ENCODE measurements at places on chromosomes 12 and 14.
A peak's percentile ranks its signal among the peaks of the same experiment; 100 is the strongest.

DNA sequence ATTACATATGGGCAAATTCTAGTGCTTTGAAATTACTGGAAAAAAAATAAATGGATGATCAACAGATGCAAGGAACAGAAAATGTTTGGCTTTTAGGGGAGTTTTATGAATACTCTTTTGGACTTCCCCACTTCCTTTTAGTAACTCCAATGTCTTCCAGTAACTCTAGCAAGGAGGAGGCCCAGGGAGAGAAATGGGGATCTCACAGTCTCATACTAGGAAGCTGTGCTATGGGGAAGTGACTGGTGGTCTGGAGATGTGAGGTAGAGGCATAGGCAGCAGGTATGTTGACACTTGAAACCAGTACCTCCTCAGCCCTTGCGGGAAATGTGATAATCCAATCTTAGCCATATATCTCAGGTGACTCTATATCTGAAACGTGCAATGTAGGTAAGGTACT, 68.1 kb downstream of the CRADD start:
- DNase-seq, result no peak

- no peak for DNase-seq
Observed at GRCh38 chr12:69129017-69129416, 110.4 kb upstream of the CPSF6 start.

- DNase-seq, result no peak
Observed at GRCh38 chr14:89572596-89573398, 155.8 kb upstream of the FOXN3 start.

DNA sequence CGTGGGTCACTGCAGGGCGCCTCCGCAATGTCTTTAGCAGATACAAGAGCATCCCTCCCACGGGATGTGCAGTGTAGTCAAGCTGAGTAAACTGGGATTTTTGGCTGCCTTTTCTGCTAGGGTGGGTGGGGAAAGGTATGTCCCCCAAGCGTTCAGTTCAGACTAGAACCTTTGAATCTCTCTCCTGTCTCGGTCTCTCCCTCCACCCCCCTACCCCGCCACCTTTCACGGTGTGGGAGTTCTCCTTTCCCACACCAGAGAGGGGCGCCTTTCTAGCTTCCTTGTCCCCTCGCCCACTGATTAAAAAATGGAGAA, 525 bp upstream of the FAR2 start:
- DNase-seq, result no peak

DNA sequence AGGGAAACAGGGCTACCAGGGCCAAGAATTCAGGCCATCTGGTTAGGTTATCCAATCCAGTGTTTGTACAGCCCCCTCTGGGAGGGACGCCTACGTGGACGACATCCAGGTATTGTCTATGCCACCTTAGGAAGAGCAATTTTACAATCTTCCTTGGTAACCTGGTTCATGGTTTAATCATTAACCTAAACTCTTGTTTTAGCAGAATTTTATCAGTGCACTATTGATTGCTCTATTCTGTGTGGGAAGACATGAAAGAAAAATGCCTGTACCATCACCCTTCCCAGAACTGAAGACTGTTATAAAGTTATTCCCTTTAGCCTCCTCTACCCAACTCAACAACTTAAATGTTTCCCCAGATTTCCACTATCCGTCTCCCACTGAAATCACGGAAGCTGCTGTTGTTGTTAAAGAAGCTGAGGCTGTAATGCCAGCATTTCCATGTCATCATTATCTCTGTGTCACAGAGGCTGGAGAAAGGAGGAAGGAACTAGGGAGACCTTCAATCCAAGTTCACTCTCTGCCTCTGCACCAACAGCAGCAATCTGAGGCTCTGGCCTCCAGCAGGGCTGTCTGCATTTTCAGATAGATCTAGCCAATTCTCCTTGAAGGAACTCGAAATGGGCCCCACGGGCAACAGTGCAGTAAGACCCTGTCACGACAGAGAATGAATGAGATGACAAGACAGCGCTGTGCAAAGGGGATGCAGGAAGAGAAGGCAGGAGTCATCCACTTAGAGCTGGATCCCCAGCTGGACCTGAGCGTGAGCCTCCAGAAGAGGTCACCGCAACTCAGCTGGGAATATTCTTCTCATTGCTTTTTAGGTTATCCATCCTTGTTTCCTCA, 183.4 kb upstream of the GZMB start:
- no peak for DNase-seq

DNA sequence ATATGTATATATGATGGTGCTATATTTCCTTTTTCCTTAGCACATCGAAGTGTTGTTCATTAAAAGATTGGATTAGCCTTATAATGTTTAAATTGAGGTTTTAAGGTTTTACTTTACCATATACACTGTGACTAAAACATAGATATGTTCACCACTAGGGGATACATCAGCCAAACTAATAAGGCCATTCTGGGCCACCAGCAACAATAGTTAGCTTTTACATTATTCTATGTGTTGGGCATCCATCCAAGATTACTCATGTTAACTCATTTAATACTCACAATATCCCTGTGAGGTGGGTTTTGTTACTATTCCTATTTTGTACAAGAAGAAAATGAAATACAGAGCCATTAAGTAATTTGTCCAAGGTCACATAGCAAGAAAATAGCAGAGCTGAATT, 202.6 kb upstream of the AVPR1A start:
- DNase-seq, result no peak

DNA sequence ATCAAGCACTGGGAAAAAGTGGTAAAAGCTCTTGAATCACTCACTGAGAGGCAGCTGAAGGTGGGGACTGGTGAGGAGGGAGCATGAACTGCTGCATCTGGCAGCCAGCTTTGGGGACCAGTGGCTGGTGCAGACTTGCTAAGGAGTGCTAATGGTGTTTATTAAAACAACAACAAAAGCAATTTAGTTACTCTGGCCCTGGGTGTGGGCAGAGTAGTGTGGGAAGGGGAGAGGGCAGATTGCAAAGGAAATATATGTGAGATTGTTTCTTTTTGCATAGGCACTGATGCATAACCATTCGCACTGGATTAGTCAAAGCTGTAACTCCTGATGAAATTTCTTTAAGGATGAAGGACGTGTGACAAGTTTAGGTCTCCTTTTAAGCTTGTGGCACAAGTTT, 8.1 kb downstream of the TXNRD1 start:
- no peak for DNase-seq

GRCh38 chr14:64812412-64812811, 67.3 kb downstream of the SPTB start:
- peak; percentile 45 for DNase-seq

DNA sequence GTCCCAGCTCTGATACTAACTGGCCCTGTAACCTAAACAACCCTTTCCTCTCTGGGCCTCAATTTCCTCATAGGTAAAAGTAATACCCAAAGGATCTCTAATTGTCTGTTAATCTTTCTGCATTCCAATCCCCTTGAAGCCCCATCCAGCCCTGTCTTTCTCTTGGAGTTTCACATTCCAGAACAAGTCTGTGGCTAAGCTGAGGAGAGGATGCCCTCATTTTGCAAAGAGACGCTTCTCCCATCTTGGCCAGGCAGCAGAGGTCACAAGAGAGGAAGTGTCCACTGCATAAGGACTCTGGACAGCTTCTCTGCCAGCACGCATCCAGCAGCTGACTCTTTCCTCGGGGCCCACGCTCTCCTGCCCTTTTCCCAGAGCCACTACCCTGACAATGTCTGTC, 263.4 kb upstream of the FKBP4 start:
- DNase-seq, result no peak

DNA sequence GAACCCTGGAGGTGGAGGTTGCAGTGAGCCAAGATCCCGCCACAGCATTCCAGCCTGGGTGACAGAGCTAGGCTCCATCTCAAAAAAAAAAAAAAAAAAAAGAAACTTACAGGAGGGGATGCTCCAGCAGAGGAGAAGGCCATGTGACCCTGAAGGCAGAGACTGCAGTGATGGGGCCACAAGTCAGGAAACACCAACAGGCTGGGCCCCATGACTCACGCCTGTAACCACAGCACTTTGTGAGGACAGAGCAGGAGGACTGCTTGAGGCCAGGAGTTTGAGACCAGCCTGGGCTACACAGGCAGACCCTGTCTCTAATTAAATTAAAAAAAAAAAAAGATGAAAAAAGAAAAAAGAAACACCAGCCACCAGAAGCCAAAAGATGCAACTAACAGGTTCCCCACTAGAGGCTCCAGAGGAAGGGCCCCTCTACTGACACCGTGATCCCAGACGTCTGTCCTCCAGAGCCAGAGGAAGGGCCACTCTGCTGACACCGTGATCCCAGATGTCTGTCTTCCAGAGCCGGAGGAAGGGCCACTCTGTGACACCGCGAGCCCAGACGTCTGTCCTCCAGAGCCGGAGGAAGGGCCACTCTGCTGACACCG, 9.1 kb upstream of the GLT1D1 start:
- DNase-seq, result no peak

DNA sequence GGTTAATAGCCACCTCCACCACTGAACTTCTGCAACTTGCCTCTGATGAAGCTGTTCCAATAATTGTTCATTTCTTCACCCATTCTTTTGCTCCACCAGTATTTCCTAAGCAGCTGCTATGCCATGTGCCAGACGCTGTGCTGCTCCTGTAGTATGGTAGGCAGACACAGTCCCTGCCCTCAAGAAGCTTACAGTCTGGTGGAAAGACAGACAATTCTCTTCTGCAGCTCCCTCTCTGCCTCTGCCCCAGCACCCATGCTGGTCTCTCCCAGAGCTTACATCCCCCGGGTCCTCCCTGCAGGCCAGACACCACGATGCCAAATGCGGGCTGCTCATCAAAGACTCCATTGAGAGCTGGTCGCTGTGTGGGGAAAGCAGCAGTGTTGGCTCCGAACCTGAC, 111.6 kb upstream of the ESRRB start:
- DNase-seq, result no peak

GRCh38 chr12:93198086-93198485, 179.6 kb upstream of the NUDT4 start:
- DNase-seq, result no peak

GRCh38 chr12:80925237-80925636, 12.5 kb downstream of the LIN7A start:
- DNase-seq, result no peak

GRCh38 chr12:11822081-11822834, 172.8 kb downstream of the ETV6 start:
- DNase-seq, result peak; percentile 55
